ENCODE measurements at places on chromosomes 7 and 10. TPM values are rescaled to one million over a fixed set of nuclear protein-coding genes. Genes with fewer than 3 reads are reported as not detected.

The LRRD1 gene
- not detected for polyA plus RNA-seq

The RPEL1 gene
- polyA plus RNA-seq: not detected

The HELLS gene
- 0.39 TPM for polyA plus RNA-seq

The CACUL1 gene
- 7.3 TPM for polyA plus RNA-seq

The RBP3 gene
- polyA plus RNA-seq: not detected

The SLC13A1 gene
- polyA plus RNA-seq: not detected

The GPR15LG gene
- not detected for polyA plus RNA-seq

The MYPN gene
- 67.2 TPM for polyA plus RNA-seq

The SIRT1 gene
- 8.9 TPM for polyA plus RNA-seq

The HOXA1 gene
- 0.07 TPM for polyA plus RNA-seq

The CALHM3 gene
- polyA plus RNA-seq: not detected

The ANXA8L1 gene
- polyA plus RNA-seq: 0.04 TPM

The SOSTDC1 gene
- polyA plus RNA-seq: 0.37 TPM

The CUTC gene
- 40.5 TPM for polyA plus RNA-seq

DNA sequence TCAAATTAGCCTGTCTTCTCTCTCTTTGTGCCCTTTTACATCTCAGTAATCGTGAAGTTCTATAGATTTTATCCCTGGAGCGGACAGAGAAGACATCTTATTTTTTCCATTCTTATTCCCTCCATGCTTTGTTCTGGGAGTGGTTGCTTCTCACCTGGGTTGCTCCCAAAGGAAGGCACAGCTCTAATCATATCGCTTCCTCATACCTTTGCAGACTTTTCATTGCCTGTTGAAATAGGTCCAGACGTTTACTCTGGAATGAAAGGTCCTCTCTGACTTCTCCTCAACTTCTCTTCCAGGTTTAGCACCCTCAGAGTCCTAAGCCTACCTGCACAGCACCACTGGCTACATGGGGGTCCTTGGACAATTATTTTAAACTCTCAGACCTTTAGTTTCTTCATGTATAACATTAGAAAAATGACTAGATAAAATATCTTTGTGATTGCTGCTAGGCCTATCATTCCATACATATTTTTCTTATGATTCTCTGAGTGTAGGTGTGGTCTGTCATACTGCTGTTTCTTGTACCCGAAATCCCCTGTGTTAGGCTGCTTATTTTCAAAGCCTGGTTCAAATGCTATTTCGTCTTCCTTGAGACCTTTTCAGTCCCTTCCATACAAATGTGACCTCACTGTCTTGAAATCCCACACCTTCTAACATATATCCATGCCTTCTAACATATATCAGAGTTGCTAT lies 418.1 kb downstream of the GFRA1 start:
- no peak for DNase-seq

- DNase-seq: peak; percentile 74
These were observed 151.1 kb downstream of the CXCL12 start for GRCh38 chr10:44233561-44234482.

DNA sequence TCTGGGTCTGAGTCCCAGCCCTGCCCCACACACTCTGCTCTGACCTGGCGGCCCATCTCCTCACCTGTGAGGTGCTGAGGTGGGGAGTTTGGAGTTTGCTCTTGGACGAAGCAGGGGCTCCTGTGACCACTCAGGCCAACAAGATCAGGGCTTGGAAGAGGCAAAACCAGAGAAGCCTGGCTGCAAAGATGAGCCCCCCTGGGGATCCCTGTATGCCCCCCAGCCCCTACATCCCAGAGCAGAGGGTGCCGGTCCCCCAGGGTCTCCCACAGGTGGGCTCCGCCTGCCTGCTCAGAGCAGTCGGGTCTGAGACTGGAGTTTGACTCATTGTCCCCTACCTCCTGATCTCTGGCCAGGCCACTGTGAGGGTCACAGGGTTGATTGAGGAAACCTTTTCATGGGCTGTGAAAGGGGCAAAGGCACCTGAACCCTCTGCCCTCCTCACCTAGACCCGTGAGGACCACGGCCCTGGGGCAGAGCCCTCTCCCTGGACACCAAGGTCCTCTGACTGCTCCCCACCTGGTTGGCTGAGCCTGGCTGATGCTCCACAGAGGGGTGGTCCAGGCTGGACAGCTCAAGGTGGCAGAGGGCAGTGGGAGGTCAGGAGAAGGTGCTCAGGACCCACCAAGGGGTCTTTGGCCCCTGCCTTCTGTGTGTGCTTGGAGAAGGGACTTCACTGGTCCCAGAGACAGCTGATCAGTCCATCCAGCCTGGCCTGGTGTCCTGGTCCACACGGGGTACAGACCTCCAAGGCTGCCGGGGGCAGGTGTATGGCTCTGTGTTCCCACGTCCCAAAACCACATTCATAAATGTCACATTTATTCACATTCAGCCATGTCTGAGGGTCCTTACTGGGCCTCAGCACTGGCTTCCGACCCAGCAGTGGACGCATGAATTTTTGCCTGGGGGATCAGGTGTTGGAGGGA lies 9.1 kb upstream of the SCART1 start:
- DNase-seq: no peak

DNA sequence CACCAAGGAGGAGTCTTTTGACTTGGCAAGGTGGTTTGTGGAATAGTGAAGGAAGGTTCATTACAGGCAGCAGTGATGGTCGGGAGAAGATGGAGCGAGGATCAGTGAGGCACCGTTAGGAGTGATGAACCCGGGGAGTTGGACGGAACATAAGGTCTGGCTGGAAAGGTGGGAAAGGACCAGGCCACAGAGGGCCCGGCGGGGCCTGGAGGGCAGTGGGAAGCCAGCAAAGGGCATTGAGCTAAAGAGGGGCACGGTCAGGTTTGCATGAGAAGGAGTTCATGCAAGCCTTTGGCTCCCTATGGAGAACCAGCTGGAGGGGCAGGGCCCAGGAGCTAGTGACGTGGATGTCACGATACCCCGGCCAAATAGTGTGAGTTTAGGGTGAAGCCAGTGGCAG lies 46.2 kb upstream of the RABGEF1 start:
- DNase-seq: no peak

- no peak for DNase-seq
These were observed 64.5 kb upstream of the ZMIZ1 start for GRCh38 chr10:79004311-79004710.

GRCh38 chr10:78808286-78808685 lies 260.5 kb upstream of the ZMIZ1 start:
- DNase-seq: no peak

DNA sequence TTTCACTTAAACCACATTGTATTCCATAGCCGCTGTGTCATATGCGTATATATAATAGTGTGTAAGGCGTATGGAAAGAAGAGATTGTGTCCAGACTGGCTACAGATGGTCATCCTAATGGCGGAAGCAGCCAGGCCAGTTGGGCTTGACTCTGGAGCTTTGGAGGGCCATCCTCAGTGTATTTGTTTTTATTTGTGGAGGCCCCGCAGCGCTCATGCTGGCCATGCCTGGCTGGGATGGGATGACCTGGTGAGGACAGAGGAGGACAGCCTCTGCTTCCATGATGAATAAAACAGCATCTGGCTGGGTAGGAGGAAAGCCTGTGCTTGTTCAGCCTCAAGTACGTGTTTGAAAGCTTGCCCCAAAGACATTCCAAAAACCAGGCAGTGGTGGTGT lies 220.3 kb downstream of the EBF3 start:
- DNase-seq: no peak

DNA sequence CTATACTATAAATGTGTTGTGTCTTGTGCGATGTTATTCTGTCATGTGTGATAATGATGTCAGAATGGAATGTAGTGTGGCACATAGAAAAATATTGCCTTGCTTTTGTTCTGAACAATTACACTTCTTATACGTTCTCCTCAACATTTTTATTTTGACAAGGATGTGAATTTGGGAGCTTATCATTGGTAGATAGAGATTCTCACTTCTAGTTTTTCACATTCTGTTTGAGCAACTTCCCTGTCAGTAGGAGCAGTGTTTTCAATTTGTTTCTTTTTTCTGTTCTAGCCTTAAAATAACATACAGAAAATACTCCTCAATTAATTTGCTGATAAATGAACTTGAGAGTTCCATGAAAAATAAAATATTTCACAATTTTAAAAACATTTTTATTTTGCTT lies 17.6 kb downstream of the SUN3 start:
- DNase-seq: no peak

- DNase-seq: no peak
These were observed 171.2 kb upstream of the COL1A2 start for GRCh38 chr7:94223375-94224084.

DNA sequence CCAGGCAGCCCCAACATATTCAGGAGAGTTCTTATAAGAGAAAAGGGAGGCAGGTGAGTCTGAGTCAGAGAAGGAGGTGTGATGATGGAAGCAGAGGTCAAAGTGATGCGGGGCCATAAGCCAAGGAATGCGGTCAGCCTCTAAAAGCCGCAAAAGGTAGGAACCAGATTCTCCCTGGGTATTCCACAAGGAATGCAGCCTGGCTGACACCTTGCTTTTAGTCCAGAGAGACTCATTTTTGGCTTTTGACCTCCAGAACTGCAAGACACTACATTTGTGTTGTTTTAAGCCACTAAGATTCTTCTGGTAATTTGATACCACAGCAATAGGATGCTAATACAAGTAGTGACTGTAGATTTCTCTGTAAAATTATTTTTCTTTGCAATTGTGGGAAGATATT lies 151.5 kb upstream of the EEPD1 start:
- DNase-seq: no peak

DNA sequence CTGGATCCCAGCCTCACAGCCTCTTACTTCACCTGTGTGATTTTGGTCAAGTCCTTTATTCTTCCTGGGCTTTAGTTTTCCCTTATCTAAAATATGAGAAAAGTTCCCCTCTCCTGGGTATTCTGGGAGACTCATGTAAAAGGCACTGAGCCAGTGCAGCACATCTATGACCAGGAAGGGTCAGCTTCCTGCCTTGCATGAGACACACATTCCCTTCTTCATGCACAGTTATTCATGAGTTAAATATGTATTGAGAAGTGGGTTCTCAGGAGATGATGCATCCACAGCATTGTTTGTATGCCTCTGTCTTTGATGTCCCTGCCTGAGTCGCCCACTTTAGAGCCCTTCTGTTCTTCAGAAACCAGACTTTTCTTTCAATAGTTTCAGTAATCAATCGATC lies 33.3 kb downstream of the EGFR start:
- no peak for DNase-seq

GRCh38 chr7:157125376-157126223 lies 13.1 kb upstream of the UBE3C start:
- DNase-seq: no peak

- peak; percentile 59 for DNase-seq
These were observed 3.6 kb upstream of the TBX20 start for GRCh38 chr7:35257251-35258124.

DNA sequence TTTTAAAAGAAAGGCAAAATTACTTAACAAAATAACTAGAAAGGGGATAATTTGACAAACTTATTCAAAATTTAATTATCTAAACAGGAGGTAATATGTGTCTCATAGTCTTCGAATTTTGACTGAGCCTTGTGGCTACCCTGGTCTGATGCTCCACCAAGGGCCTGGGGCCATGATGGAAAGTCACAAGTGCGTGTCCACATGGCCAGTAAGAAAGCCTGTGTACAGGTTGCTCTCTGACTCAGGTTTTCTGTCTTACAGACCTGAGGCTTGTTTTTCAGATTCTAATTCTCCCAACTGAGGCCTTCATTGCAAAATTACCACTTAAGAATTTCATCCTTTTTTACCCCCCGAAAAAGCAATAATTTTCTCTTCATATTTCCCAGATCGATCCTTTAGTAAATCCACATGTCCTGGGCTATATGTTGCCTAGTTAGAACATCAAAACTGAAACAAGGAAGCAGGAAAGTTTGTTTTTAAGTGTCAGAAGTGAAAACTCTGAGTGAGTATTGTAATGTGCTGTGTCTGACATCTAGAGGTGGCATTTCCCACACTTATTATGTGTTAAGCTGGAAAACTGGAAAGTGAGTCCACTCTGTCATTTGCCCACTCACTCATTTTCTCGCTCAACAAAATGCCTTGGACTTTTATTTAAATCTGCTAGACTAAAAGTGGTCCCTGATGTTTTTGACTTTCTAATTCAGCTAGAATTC lies 10.0 kb downstream of the CYP3A43 start:
- no peak for DNase-seq

- no peak for DNase-seq
These were observed 173.1 kb upstream of the AGR3 start for GRCh38 chr7:17054836-17055235.

GRCh38 chr10:45353186-45353585 lies 20.8 kb upstream of the ALOX5 start:
- no peak for DNase-seq

GRCh38 chr10:3681642-3682554 lies 103.1 kb downstream of the KLF6 start:
- no peak for DNase-seq

- peak; percentile 37 for DNase-seq
These were observed 10.1 kb downstream of the LIMK1 start for GRCh38 chr7:74093671-74094223.

- peak; percentile 93 for DNase-seq
These were observed at the start of gene CFAP70 for GRCh38 chr10:73358331-73359279. CFAP70 (minus strand) TSS chr10:73358864; CDS start chr10:73354796, 4,068 bp downstream.

DNA sequence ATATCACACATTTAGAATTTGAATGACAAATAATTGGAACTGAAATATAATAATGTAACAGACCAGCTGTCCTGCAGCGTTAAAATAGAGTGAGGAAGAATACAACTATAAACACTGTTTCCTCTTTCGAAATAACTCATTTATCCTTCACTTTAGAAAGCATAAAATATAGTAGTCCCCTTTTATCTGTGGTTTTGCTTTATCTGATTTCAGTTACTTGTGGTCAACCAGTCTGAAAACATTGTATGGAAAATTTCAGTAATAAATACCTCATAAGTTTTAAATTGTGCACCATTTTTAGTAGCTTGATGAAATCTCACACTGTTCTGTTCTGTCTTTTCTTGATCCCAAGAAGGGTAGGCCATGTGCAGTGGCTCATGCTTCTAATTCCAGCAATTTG lies 31.7 kb downstream of the POLR1F start:
- DNase-seq: no peak

- DNase-seq: no peak
These were observed 133.9 kb downstream of the DKK1 start for GRCh38 chr10:52447931-52448353.

- no peak for DNase-seq
These were observed 17.5 kb upstream of the BTBD16 start for GRCh38 chr10:122253605-122254004.

- DNase-seq: no peak
These were observed 25.1 kb downstream of the TBXAS1 start for GRCh38 chr7:139854124-139854511.

DNA sequence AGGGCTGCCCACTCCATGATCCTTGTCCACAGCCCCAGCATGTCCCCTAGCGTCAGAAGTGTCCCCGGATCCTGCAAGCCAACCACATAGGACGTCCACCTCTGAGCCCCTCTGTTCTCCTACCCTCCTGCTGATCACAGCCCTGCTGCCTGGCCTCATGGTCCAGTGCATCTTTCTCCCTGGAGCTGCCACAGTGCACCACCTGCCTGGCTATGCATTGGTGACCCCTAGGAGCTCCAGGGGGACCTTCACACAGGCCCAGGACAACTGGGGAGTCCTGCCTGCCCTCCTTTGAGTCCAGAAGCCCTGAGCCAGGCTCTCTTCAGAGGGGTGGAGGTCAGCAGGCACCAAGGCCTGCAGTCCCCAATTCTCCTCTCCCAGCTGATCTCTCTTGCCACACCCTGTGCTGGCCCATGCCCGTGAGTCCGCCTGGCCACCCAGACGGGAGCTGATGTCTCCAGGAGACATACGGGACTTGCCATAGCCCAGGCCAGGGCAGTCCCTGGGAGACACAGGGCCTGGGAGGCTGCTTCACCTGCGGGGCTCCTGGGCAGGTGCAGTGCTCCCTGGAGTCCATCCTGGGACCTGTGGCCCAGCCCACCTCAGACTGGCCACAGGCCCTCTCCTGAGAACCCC lies 77.4 kb upstream of the RET start:
- no peak for DNase-seq

- DNase-seq: no peak
These were observed 47.4 kb upstream of the CHST3 start for GRCh38 chr10:71916827-71917226.

GRCh38 chr7:107889992-107890391 lies 991 bp upstream of the DLD start:
- DNase-seq: no peak
